ENCODE measurements at places on chromosomes 4 and X. TPM values are rescaled to one million over a fixed set of nuclear protein-coding genes. Genes with fewer than 3 reads are reported as not detected.

The GAGE12H gene
- not detected for polyA plus RNA-seq

The GAGE12F gene
- polyA plus RNA-seq: not detected

The ARMCX2 gene
- polyA plus RNA-seq: 38.4 TPM

The RTL9 gene
- not detected for polyA plus RNA-seq

The PNMA5 gene
- not detected for polyA plus RNA-seq

The TNIP3 gene
- polyA plus RNA-seq: not detected

The CNGA1 gene
- 3.7 TPM for polyA plus RNA-seq

The UGT2B15 gene
- not detected for polyA plus RNA-seq

The ANAPC10 gene
- polyA plus RNA-seq: 23.3 TPM

The FAM241A gene
- polyA plus RNA-seq: 1.9 TPM

The CFAP99 gene
- polyA plus RNA-seq: 1.5 TPM

The MAGEA9B gene
- not detected for polyA plus RNA-seq

- no peak for DNase-seq
These were observed 706.3 kb upstream of the TENM3 start for GRCh38 chr4:181536811-181537434.

- no peak for DNase-seq
These were observed 562.2 kb downstream of the ACTRT1 start for GRCh38 chrX:127490000-127490399.

- DNase-seq: no peak
These were observed 19.6 kb downstream of the FGFR3 start for GRCh38 chr4:1812720-1813119.

DNA sequence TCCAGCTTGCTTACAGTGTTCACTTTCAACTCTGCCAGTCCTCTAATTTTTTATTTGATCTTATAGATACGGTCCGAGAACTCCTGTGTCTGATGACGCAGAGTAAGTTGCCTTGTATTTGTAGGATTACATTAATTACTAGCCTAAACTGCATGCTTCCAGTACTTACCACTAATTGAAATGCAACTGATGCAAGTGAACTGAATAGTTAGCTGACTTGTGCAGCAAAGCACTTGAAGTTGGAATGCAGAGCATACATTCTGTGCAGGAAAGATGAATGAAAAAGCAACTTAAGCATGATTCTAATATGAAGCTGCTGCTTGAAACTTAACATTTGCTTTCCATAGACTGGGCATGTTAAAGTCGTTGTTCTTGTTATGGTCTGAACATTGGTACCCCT lies 100.9 kb downstream of the LIMCH1 start:
- no peak for DNase-seq

- no peak for DNase-seq
These were observed 18.7 kb downstream of the NAT8L start for GRCh38 chr4:2077537-2078460.

DNA sequence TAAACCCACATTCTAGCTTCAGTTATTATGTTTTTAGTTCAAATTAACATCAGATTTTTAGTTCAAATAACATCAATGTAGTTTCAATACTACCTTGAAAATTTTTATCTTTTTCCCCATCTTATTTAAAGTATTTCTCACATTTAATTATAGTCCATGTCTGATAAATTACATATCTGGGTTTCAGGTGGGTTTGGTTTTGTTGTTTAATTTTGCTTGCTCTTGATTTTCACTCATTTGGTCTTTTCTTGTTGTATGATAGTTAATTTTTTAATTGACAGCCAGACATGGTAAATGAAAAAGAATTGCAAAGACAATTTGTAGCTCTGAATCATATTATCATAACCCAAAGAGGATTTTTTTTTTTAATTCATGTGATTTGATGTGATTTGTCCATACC lies 41.9 kb downstream of the GYG2 start:
- DNase-seq: no peak

- no peak for DNase-seq
These were observed 29.4 kb downstream of the TMA16 start for GRCh38 chr4:163523791-163524365.

GRCh38 chr4:44446801-44447562 lies 1.6 kb downstream of the KCTD8 start:
- peak; percentile 21 for DNase-seq

DNA sequence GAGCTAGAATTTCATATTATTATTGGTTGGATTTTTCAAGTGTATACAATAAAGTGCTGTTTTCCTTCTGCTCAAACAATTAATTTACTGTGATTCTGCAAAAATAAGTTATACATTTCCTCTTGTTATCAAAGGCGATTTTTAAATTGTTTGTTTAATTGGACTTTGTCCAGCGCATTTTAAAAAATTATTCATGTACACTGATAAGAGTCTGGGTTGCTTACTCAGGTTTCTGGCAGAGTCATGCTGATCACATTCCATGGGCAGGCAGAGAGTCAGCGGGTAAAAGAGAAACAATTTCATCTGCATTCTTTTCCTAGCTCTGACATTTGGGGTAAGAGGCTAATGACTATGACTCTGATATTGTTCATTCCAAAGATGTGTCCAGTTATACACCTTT lies 8.9 kb downstream of the FAT4 start:
- DNase-seq: peak; percentile 51

- no peak for DNase-seq
These were observed 2344.1 kb downstream of the PCDH7 start for GRCh38 chr4:33064238-33064637.

DNA sequence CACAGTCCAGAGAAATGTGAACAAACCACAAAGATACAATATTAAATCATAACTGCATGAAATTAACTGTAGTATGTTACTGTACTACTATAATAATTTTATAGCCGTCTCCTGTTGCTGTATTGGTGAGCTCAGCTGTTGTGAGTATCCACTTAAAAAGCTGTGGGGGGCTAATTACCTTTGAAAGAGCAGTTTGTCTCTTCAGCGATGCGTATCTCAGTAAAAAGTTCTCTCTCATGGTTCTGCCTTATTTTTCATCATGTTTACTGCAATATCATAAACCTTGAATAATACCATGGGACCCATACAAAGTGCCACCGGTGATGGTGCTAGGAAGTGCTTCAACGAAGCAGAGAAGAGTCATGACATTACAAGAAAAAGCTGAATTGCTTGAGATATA lies 8.4 kb upstream of the MSMO1 start:
- no peak for DNase-seq

- DNase-seq: no peak
These were observed 168.9 kb downstream of the DCTD start for GRCh38 chr4:182748283-182748682.

GRCh38 chrX:120336899-120337298 lies 25.0 kb upstream of the ATP1B4 start:
- DNase-seq: no peak

DNA sequence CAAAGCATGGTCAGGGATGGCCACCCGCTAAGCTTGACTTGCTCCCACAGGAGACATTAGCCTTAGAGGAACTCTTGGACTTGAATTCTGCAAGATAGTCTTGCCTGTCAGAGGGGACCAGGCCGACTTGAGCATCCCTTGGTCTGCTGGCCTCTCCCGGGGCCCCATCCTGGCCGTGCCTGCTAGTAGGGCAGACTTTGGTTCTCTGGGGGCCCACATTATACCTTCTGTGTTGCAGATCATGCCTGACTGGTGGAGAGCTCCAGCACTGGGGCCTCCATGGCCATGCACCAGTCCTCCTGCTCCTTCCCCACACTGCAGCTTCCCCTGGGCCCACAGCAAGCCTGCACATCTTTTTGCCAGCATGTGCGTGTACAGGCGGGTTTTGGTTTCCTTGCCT lies 46.5 kb downstream of the DACH2 start:
- DNase-seq: no peak

DNA sequence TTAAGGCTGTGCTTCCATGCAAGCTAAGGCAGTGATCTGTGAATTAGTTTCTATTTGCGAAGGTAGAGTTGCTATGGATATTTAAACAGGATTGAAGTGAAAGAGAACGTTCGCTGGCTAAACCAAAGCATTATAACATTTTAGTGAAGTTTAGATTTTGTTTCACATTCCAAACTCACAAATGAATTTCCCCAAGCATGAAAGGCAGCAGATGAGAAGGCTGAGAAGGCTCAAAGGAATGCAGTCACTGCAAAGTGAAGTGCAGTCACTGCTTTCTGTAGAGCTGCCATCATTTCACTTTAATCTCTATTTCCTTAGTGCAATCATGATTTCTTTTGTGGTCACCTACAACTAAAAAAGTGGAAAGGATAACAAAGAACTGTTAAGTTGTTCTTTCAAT lies 334.7 kb upstream of the NR3C2 start:
- no peak for DNase-seq

- DNase-seq: peak; percentile 76
These were observed 485 bp downstream of the AADAT start for GRCh38 chr4:170089274-170089667.

DNA sequence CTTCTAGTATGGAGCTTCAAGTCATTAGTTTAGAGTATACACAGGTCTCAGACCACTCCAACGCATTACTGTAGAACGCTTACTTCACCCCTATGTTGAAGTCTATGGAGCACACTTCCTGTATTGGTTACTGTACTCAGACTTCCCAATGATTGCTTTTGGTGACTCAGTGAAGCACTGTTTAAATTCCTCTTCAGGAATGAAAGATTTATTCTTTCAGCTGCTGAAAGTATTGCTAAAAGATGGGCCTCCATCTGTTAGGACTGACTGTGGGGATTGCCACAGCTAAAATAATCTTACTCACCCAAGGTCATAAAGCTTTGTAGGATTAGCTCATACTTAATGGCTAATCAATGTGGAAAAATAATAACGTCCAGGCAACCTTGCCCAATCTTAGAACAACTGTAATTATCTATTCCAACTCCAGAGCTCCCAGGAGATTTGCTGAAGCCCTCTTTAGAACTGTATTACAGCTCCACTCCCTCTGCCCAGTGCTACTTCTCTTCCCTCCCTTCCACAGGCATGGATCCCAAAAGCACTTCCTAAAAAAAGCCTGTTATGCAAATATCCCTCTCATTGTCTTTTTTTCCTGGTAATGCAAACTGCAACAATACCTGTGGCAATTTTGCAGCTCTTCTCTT lies 281.9 kb upstream of the HS3ST1 start:
- DNase-seq: no peak

DNA sequence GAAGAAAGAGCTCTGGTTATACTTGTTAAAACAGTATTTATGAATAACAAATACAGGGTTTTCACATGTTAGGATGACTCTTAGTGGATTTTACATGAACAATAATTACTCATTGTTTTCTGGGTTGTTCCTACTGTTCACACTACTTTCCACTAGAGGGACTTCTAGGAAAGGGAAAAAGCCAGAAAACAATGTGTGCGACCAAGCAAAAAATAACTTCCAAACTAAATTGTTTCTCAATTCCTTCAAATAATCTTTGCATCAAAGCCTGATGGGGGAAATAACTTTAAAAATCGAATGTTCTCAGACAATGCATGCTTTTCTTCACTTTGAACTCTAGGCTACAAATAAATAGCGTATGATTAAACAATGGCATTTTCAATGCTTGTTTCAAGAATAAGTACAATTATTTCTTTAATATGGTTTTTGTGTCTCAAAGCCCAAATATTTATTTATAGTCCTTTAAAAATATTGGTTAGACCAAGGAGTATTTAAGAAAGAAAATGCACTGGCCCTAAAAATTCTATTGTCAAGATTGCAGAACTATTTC lies 72.1 kb upstream of the ETNPPL start:
- peak; percentile 63 for DNase-seq

- DNase-seq: no peak
These were observed 20.5 kb upstream of the BLTP1 start for GRCh38 chr4:122131562-122132157.

DNA sequence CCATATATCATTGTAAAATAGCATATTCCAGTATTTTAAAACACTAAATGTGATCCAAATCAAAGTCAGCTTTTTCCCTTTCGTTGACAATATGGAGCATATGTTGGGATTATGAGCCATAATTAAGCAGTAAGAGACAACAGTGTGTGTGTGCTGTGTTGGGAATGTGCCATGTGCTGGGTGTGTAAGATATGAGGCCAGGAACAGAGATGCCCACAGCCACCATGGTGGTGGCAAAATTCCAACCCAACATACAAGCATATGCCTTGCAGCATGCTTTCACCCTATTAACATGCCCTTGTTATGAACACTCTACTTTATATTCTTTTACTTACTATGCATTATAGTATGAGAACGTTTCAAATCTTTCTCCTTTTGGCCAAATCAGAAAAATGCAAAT lies 1560.4 kb upstream of the TENM3 start:
- DNase-seq: no peak

DNA sequence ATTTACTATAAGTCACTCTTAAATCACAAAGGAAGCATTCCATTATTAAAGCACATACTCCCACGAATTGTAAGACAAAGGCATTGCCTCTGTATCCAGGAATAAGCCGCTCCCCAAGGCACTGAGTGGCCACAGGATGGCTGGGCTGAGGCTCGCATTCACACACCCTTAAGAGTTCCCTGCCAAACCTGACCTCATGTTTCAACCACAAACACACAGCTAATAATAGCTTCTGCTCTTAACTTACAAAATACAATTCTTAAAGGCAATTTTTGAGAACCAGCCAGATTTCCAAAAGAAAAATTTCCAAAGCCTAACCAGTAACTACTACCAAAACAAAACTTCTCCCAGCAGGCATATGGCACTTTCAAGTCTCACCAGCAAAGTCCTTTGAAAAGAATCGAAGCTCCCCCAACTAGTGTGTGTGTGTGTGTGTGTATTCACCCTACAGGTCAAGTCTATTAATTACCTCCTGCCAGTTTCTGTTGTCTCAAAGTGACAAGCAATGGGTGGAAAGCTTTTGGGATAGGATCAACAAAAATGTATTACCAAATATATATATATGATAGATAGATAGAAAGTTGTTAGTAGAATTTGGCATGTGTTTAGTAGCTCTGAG lies 36.0 kb downstream of the ARHGAP6 start:
- peak; percentile 2 for DNase-seq

DNA sequence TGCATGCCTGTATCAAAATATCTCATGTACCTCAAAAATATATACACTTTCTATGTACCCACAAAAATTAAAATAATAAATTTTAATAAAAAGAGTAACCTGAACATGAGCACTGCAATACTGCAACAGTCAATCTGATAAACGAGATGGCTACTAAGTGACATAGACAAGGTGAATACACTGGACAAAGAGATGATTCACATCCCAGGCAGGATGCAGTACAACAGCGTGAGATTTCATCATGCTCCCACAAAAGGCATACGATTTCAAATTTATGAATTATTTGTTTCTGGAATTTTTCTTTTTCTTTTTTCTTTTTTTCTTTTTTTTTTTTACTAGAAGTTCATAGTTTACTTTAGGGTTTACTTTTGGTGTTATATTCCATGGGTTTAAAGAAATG lies 12.2 kb upstream of the FGF16 start:
- no peak for DNase-seq

- DNase-seq: no peak
These were observed 138.7 kb downstream of the ELOVL6 start for GRCh38 chr4:110059556-110060191.

GRCh38 chr4:101306225-101306624 lies 41.1 kb downstream of the PPP3CA start:
- DNase-seq: no peak

- peak; percentile 0 for DNase-seq
These were observed 65.3 kb upstream of the FAM120C start for GRCh38 chrX:54248309-54248708.

DNA sequence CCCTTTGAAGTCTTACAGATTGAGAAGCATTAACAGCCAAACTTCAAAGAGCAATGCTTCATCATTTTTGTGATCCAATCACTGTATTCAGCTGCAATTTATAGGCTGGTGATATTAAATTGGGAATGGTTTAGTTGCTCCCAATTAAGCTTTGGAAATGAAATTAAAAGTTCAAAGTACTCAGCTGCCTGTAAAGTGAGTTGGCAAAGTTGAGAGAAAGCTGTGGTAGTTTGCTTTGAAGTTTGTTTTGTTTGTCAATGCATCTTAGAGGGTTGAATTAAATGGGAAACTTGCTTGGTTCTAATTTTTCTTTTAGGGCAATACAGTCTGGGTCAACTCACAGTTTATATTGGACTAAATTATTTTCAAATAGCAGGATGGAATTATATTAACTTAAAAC lies 238.4 kb upstream of the CTSO start:
- no peak for DNase-seq

Data from kidney (tissue), 22 donors.